CD4-positive, alpha-beta T cell treated with Interleukin-15 for 4 hours (primary cell): ENCODE measurements at places on chromosomes 11 and 22.

GRCh38 chr22:26561756-26562417, 28.0 kb downstream of the TPST2 start:
- DNase-seq = no peak

DNA sequence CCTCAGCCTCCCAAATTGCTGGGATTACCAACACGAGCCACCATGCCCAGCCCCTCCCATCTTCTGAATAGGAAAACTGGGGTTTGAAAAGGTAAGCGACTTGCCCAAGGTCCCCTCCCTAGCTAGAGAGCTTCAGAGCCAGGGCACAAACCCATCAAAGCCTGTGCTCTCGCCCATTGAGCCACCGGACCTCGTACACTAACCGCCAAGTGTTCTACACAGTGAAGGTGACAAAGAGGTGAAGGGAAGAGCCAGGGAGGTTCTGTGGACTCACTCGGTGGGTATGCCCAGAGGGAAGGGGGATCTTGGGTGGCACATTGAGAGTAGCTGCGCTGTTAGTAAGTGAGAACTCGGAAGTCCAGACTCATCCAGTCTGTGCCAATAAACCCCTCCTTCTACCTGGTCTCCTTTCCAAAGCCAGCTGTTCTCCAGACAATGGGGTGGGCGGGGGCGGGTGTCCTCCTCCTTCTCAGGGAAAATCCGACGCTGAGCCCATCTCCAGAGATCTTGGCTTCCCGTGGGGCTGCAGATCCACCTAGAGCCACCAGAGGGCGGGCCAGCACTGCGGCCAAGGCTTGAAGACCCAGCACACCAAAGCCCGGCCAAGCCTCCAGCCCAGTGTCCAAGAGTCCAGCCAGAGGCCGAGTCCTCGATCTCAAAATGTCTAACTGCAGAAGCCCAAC, 3.2 kb upstream of the RTN4RL2 start:
- peak; percentile 73 for DNase-seq

GRCh38 chr11:122617926-122618325, 37.6 kb upstream of the UBASH3B start:
- DNase-seq = no peak

DNA sequence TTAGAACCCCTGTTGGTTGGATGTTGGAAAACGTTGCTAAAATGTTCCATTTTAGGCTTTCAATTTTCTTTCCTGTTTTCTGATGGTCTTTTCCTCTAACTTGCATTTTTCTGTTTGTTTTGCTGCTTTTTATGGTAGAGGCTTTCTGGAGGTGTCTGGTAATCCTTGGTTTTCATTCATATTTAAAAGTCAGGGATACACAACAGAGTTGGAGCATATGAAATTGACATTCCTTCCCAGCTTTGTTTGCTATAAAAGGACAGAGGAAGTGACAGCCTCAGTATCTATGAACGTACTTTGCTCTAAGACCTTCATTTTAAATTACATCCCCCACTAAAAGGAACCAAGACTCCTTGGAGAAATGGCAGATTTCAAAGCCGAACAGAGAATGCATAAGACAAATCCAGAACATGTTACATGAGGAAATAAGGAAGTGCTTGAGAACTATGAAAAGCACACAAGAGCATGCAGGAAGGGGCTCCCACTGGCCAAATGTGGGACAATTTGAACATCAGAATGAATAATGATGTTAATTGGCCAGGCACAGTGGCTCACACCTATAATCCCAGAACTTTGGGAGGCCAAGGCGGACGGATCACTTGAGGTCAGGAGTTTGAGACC, 56.7 kb downstream of the PPP6R3 start:
- DNase-seq = no peak

DNA sequence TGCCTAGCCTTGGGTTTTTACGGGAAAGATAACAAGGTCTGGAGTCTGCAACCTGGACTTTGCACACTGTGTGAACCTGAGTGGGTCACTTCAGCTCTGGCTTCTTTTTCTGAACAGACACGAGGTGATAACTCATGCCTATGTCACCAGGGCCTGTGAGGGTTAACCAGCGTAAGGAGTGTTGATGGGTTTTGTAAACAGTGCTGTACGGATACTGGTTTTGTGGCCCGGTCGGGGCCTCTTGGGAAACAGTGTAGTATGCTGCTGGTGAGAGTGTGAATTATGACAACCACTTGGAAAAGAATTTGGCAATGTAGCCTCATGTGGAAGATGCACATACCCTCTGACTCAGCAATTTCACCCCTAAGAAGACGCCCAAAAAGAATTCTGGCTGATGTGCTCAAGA, 266.8 kb downstream of the MN1 start:
- DNase-seq = no peak

DNA sequence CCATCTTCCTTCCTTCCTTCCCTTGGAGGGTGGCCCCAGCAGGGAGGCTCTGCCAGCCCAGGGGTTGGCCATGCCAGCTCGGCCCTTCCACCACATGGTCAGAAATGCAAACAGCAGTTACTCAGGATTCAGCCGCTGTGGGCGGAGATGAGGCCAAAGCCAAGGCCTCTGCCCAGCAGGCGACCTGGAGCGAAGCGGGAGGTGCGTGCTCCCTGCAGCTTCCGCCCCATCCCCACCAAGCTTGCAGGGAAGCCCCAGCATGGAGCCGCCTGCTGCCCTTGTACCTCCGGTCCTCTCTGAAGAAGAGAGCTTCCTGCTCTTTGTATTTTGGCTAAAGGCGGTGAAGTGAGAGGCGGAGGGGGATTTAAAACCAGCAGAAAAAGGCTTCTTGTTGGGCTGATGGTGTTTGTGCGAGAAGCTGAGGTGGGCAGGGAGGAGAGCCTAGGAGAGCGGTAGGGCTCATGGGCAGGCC, 50.4 kb downstream of the ANO1 start:
- DNase-seq = no peak

- DNase-seq = peak; percentile 82
Measured at GRCh38 chr11:116931206-116931953, 94.0 kb upstream of the APOA1 start.

DNA sequence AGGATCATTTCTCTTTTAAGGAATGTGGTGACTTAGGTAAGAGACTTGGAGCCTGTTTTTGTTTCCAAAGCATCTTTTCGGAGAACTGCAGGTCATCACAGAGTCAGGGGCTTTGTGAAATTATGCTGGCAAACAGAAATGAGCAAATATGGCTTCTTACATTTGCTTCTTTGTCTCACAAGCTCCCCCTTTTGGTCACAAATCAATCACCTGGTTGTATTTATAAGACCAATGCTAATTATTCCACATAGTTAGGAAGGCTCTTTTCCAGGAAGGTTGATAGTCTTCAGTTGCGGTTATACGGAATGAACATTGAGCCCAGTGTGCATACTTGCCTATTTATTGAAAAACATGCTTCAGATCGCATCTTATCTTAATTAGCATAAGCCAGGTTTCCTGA, 34.6 kb upstream of the CEP126 start:
- DNase-seq = peak; percentile 6

- DNase-seq = no peak
Measured at GRCh38 chr11:3834664-3835461, 5.9 kb downstream of the RHOG start.

- no peak for DNase-seq
Measured at GRCh38 chr22:39617342-39617741, 46.8 kb downstream of the CACNA1I start.

GRCh38 chr22:25847451-25847850, 105.5 kb downstream of the MYO18B start:
- no peak for DNase-seq

- DNase-seq = no peak
Measured at GRCh38 chr22:32518848-32519247, 44.2 kb downstream of the FBXO7 start.

- no peak for DNase-seq
Measured at GRCh38 chr11:30392221-30392784, 69.4 kb downstream of the ARL14EP start.

DNA sequence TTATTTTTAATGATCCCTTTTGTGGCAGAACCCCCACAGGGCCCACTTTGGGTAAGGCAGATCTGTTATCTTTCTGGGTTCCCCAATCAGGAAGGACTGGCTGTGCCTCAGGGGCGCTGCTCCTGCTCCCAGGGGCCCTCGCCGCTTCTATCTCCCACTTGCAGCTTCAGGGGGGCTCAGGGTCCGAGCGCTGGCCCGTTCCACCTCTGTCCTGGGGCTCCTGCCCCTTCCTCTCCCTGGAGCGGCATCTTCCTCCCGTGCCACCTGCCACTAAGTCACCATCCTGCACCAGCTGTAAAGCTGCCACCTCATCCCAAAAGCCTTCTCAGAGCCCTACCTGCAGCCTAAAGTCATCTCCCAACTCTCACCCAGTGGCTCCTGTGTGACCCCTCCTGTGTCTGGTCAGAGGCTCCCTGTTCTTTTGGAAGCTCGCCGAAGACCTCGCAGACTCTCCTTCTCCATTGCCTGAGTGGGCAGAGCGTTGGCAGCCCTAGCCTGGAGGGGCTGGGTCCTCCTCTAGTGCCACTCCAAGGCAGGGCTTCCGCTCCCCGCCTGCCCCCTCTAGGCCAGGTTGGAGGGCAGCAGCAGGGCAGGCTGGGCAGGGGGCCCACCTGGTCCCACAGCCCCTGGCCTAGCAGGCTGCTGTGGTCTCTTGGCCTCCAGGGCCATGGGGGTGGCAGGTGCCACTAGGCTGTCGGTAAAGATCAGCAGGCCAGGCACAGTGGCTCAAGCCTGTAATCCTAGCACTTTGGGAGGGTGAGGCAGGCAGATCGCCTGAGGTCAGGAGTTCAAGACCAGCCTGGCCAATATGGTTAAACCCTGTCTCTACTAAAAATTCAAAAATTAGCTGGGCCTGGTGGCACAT, 106.7 kb downstream of the MORC2 start:
- DNase-seq = no peak

DNA sequence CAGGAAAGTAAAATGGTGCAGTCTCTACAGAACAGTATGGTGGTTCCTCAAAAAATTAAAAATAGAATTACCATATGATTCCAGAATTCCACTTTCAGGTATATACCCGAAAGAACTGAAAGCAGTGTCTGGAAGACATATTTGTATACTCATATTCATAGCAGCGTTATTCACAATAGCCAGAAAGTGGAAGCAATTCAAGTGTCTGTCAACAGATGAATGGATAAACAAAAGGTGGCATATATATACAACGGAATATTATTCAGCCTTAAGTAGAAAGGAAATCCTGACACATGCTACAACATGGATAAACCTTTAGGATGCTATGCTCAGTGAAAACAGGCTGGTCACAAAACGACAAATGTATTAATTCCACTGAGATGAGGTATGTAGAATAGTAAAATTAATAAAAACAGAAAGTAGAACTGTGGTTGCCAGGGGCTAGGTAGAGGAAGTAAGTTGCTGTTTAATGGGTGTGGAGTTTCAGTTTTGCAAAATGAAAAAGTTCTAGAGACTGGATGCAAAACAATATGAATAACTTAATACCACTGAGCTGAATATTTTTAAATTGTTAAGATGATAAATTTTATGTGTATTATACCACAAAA, 14.5 kb downstream of the SAA1 start:
- no peak for DNase-seq

DNA sequence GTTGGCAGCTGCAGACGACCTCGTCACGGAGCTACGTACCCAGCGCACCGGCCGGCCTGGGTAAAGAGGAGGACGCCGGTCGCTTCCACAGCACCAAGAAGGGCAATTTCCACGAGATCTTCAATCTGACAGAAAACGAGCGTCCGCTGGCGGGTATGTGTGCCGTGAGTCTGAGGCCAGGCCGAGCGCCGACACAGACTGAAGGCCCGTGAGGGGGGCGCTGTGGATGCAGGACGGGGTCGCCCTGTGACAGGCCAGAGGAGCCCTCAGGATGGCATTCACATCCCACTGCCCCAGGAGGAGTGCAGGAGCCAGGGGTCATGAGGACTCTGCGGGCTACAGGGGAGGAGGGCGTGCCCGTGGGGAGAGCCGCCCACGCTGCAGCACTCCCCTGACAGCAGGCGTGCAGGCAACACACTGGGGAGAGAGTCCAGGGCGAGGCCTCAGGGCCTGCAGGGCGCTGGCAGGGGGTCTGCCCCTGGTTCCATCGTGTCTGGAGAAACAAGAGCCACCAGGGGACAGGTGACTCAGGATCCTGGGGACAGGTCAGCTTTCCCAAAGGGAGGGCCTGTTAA, 53.6 kb downstream of the GRAMD4 start:
- DNase-seq = no peak
